NCI-H1436 treated with DMSO at 0.1 percent for 48 hours (cell line): ENCODE measurements at places on chromosomes 11 and 22.

DNA sequence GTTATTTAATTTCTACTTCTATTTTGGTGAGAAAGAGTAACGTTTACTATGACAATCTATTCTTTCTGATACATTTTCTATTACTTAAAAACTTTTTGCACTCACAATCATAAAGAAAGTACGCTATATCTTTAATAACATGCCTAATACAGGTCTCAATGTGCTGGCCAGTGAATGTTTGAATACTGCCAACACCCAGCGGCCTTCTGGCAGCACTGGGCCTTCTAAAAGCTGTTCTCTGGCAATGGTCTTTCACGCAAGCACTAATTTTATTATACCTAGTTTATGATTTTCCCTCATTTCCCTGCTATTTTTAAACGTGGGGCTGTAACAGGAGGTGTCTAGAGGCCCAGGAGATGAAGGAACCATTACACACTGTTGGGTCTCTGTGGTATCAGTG, 349.8 kb upstream of the PITPNB start:
- no peak for DNase-seq

- DNase-seq, result no peak
These were observed 1.6 kb upstream of the LRRC55 start for GRCh38 chr11:57180081-57180561.

DNA sequence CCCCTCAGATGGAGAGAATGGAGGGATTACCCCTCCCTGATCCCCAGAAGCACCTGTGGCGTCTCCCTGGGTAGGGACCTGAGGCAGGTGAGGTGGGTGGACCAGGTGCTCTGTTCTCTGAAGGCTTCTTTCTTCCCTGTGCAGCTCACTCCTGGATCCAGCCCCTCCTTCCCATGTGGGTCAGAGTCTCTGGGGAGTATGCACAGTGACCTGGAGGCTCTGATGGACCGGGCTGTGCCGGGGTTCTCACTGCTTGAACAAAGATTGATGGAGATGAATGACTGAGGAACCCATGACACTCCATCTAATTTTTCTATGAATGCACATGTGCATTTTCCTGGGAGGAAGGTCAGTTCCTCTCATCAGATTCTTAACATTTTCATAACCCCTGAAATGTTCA, 78.6 kb upstream of the SHANK2 start:
- no peak for DNase-seq

- no peak for DNase-seq
These were observed 25.1 kb upstream of the FJX1 start for GRCh38 chr11:35593143-35593542.

DNA sequence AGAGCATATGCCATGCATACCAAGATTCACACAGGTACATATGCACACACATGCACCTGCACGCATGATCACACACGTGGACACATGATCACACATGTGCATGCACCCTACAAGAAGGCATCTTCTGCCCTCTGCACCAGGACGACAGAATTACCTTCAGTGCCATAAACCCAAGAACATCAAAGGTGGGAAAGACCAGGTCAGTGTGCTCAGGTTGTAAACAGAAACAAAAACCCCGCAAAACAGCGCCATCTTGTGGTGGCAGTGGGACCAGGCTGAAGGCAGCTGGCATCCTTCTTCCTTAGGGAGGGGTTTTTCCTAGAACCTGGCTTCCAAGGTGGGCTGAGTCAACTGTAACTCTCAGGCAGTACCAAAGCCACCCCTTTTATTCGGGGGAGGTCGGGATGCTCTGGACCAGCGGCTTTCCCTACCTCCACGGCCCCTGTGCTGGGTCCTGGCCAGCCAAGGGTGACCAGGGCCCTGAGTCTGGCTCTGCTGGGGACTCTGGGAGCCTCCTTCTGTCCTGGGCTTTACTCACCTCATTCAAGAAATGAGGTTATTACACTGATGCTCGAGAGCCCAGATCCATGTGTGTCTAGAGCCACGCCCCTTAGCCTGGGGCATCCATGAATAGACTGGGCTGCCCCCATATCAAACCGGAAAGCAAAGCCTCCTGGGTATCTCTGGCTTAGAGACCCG, 69.4 kb upstream of the FGF3 start:
- no peak for DNase-seq

GRCh38 chr11:8784954-8785353, 102.4 kb downstream of the RPL27A start:
- DNase-seq, result no peak

GRCh38 chr11:73295241-73295995, 12.7 kb upstream of the ARHGEF17 start:
- DNase-seq, result no peak

DNA sequence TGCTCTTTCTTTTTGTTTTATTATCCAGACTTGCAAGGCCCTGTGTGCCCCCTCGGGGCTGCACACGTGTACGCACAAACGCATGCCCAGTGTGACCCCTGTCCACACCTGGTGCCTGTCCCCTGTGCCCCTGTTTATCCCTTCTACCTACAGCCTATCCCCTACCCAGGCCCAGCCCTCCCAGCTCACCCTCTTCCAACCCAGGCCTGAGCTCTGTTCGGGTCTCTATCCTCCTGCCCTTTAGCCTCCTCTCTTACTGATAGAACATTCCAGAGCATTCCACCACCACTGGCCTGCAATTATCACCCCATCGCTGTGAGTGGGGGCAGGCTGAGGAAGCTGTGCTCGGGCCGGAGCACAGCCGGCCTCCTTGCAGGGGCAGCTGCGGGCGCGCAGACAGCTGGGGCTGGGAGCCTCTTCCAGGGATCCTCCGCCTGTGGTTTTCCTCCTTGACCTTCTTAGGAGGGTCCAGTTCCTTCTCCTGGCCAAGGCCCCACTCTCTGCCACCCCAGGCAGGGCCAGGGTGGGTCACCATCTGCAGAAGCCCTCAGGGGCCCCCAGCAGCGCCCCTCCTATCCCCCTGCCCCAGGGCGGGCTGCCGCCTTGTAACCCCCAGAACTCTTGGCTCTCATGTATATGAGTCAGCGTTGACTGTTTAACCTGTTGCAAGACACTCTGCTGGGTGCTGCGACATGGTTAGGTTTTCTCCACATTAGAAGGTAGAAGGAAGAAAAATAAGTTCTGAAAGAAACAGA, 41.8 kb upstream of the KCNQ1OT1 start:
- no peak for DNase-seq

DNA sequence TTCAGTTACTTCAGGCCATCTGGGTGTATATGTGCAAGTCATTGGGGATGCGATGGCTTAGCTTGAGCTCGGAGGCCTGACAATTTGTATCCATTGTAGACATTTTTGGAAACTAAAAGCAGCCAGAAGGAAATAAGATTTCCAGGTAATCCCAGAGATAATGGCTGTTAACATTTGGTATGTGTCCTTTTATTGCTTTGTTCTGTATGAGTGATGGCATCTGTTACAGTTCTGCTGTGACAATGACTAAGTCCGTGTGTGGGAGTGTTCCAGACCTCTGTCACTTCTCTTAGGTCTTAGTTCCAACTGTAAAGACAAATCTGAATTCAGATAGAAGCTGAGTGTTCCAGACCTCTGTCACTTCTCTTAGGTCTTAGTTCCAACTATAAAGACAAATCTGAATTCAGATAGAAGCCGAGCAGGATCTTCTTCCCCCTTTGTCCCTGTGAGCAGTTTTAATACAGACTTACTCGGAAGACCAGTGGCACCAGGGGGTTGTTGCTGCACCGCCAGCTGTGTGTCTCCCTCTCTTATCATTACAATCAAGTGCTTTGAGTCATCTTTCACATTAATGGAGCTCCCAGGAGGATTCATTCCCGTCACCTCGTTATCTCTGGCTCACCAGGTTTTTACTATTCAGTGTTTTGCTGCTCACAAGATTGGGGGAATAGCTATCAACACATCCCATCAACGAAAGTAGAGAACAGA, 190.9 kb upstream of the SORL1-AS1 start:
- DNase-seq, result no peak

DNA sequence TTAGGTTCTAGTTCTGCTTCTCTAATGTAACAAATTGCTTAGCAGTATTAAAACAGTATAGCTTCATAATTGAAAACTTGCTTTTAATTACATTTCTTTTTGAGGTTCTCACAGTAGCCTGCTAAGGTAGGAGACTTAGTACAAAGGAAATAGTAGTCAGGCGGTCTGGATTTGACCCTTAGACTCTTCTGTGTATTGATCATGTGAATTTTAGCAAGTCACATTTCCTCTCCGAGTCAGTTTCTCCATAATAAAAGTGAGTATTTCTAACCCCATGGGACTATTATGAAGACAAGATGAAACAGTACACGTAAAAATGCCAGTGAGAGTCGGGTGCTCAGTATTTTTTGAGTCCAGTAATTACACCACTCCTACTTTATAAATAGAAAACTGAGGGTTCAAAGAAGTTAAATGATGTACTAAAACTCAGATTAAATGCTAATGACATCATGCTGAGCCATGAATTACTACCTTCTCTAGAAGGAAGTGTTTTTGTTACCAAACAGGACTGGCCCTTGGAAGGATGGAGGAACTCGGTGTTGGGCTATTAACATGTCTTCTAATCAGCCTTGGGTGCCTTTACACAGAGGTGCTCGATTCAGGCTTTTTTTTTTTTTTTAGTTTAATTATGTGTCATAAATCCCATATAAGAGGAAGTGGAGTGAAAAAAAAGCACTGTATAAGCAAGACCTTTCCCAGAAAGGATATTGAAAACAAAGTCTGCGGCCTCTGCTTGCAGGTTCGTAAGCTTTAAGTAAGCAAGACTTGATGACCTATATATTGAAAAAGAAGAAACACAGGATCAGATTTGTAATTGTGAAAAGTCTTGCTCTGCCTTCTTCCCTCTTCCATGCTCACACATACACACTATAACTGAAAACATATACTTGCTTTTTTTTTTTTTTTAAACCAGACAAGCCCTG, 109.0 kb downstream of the EMSY start:
- DNase-seq, result no peak

DNA sequence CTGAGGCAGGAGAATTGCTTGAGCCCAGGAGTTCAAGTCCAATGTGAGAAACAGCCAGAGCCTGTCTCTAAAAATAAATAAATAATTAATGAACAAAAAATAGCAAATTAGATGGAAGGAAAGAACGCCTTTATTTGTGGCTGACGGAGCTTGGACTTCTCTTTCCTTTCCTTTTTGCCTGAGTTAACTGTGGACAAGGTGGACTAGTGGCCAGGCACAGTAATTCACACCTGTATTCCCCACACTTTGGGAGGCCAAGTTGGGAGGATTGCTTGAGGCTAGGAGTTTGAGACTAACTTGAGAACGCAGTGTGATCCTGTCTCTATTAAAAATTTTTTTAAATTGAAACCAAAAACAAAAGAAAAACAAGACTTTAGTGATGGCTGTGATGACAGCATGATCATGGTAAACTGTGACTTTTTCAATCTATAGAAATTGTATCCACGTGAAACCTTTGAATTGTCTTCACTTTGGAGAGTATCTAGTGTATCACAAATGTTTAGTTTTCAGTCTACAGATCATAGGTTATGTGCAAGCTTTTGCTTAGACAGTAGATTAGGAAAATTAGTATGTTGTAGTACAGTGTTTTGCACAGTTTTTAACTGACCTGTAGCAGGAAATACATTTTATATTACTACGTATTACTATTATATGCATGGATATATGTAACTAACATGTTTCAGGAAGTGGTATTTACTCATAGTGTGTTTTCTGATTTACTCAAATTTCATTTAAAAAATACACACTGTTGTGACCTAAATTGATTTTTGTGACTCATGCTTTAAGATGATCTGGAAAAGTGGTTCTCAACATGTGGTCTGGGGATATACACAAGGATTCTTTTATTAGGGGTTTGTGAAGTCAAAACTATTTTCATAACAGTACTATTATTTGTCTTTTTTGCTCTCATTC, 42.1 kb downstream of the KDM2A start:
- no peak for DNase-seq
